ENCODE measurements at places on chromosomes 2 and 18.

DNA sequence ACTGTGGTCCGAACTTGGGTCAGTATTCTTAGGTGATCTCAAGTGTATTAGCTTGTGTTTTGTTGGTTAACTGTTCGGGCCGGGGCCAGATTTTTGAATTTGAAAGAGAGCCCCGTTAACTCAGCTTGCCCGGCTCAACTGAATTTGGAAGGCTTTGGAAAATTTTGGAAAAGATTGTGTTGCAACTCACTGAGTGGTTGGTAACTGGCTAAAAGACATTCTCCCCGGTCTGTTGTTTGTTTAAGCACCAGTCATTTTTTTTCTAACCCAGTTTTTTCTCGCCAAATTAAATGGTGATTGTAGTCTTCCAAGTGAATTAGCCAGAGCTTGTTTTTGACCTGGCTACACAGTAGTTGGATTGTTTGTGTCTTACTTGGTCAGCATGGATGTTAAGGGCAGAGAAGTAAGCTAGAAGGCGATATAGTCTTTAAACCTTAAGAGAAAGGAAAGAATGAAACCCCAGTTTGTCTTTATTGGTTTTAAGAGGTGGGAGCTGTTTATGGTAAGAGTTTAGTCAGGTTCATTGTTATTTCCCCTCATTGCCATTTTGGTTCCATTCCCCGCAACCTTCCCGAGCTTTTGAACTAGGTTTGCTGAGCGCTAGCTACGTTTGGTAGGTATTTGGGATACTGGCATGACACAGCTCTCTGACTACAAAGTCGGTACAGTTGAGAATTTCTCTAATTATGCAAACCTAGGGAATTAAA lies 2.4 kb downstream of the MAP4K4 start:
- DNase-seq: no peak

DNA sequence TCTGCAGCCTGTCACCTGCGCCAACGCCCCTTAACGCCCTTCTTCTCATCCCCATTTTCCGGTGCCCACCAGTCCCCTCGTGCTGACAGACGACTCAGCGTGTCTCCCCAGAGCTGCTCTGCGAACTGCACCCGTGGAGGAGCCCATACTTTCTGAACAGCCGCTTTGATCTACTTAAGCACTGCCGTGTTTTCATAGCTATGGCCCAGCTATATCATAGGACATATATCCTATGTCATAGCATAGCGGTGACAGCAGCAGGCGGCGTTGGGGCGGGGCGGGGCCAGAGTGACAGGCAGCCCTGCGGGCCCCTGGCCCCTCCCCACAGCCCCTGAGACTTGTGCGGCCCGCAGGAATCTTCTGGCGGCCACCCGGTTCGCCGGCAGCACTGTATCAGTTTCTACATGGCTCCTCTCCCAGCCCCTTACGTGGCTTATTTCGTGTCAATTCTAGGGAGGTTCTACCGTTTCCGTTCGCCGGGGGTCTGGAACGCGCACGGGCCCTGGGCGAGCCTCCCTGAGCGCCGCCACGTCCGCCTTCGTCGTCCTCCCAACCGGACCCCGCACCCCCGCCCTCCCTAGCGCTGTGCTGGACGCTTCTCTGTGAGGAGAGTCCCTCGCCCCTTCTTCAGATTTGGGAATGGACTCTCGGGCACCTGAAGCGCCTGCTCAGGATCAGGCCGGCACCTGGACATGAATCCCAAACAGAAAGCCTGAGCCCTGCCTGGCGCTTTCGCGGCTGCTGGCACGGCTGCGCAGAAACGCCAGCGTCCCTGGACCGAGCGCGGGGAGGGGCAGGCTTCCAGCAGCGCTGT lies 35.4 kb downstream of the PTPN18 start:
- peak; percentile 33 for DNase-seq

DNA sequence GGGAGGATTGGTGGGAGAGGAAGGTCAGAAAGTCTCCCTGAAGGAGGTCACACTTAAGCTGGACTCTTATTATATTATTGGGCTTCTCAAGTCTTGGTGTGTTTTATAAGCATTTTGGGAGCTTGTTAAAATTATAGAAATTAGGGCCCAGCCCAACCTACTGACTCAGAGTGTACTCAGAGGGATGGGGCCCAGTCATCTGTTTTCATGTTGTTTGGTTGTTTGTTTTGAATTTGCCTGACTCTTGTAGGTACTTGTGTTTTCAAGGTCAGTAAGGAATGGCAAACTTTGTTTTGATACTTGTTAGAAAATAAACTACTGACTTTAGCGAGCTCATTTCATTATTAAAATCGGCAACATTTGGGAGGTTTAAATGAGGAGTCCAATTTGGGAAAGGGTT lies 152.0 kb downstream of the INSIG2 start:
- DNase-seq: no peak

- no peak for DNase-seq
Measured at GRCh38 chr18:63105636-63106316, 213.8 kb downstream of the BCL2 start.

- DNase-seq: no peak
Measured at GRCh38 chr2:61125123-61125710, 36.8 kb upstream of the C2orf74 start.

DNA sequence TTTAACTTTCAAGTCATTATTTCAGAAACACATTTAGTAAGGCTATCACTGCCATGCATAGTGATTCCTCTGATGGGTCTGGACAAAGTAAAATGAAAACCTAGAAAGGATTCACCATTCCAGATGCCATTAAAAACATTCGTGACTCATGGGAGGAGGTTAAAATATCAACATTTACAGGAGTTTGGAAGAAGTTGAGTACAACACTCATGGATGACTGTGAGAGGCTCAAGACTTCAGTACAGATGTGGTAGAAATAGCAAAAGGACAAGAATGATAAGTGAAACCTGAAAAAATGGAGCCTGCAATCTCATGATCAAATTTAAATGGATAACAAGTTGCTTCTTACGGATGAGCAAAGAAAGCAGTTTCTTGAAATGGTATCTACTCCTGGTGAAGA lies 5.8 kb upstream of the TWSG1 start:
- DNase-seq: no peak

DNA sequence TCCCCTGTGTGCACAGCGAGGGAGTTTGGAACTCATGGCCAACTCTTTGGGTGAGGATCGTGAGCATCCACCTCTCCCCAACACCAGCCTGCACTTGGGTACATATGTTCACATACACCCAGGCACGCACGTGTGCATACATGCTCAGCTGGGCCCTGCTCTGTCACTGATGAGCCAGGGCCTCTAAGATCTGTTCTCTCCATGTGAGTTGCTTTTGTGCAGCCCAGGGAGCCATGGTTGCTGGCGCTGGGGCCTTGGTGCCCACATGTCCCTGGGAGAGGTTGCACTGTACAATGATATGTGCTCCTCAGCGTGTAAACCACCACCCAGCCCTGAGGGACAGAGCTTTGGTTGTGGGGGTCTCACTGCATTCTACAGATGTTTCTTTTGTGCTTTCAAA lies 44.1 kb downstream of the KLHL29 start:
- DNase-seq: no peak

DNA sequence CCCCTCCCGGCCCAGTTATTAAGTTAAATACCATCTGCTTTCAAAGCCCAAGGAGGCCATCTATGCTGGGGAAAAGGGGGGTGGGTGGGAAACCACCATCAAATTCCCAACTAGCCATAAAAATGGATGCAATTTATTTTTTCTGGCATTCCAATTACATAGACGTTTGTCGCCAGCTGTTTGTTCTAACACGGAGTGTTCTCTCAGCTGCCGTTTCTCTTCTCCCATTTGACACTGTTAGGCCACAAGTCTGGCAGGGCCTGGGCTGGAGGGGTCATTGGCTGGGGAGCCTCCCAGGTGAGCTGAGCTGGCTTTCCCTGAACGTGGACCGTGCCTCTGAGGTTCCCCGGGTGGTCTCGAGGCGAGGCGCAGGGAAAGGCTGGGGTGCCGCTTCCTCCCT lies 16.6 kb downstream of the ATOH8 start:
- no peak for DNase-seq

- no peak for DNase-seq
Measured at GRCh38 chr2:69620870-69621269, 22.7 kb downstream of the AAK1 start.

- DNase-seq: no peak
Measured at GRCh38 chr2:160062292-160063005, at the start of gene PLA2R1. Gene PLA2R1, minus strand, starts transcription at chr2:160062615. Its CDS starts 212 bp downstream, at chr2:160062403.

DNA sequence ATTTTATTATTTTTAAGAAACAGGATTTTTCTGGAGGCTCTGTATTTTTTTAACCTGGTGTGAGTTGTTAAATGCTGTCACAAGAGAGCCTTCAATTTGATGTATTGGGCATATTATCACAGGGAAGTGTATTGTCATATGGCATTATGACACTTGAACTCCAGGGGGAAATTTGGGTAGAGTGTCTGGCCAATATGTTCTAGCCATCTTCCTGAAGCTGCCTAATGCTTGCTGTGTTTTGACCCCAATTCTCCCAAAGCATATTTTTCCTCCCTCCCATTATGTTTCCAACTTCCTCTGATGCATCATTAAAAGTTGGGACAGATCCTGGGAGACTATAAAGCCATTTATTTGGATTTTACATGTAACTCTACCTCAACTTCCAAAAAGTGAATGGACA lies 214.1 kb upstream of the SESTD1 start:
- no peak for DNase-seq

GRCh38 chr2:239313776-239314175 lies 87.0 kb downstream of the HDAC4 start:
- DNase-seq: no peak

- DNase-seq: no peak
Measured at GRCh38 chr2:59301466-59302402, 1060.6 kb upstream of the FANCL start.

DNA sequence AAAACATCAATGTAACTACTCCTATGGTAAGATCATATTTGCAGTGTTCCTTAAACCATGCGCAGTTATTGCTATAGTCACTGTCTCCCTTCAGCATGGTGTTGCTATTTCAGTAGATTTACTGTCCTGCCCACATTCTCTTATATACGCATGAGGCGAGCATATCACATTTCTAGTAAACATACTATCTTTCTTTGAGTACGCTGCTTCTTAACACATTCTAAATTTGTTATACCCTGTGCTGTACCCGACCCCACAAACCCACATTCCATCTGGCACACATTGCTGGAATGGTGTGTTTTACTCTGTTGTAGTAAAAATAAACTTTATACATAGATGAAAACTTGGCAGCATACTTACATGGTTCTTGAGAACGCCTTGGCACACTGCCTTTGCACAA lies 163.3 kb downstream of the QPCT start:
- DNase-seq: no peak

DNA sequence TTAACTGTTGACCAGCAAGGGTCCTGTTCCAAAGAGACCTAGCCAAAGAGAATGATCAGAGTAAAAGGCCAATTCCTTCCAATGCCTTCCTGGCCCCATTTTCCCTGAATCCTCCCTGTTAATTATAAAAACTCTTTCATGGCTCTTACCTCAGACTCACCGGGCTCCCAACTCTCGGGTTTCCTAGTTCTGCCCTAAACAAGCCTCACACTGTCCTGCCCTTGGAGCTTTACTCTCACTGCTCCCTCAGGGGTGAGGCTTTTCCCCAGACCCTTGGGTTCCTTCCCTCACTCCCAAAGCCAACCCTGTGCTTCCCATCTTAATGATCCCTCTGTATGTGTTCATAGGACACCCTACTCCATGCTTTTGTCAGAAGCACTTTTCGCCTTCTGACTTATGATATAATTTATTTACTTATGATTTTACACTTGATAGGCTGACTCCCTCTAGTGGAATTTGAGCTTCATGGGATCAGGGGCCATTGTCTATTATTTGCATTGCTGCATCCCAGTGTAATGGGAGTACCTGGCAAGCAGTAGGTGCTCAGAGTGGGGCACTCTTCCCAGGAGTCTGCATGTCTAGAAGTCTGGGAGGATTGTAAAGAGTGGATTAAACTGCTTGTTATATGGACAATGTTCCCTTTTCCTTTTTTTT lies 29.9 kb upstream of the ZNG1B start:
- no peak for DNase-seq

- no peak for DNase-seq
Measured at GRCh38 chr2:180960982-180961381, 19.4 kb upstream of the UBE2E3 start.

GRCh38 chr2:239955087-239955988 lies 69.8 kb downstream of the NDUFA10 start:
- DNase-seq: no peak

GRCh38 chr2:1546023-1546591 lies 132.8 kb downstream of the TPO start:
- DNase-seq: no peak

GRCh38 chr2:18408638-18409037 lies 151.8 kb downstream of the RDH14 start:
- DNase-seq: no peak

- DNase-seq: no peak
Measured at GRCh38 chr2:217407362-217407761, 547.5 kb upstream of the TNP1 start.

DNA sequence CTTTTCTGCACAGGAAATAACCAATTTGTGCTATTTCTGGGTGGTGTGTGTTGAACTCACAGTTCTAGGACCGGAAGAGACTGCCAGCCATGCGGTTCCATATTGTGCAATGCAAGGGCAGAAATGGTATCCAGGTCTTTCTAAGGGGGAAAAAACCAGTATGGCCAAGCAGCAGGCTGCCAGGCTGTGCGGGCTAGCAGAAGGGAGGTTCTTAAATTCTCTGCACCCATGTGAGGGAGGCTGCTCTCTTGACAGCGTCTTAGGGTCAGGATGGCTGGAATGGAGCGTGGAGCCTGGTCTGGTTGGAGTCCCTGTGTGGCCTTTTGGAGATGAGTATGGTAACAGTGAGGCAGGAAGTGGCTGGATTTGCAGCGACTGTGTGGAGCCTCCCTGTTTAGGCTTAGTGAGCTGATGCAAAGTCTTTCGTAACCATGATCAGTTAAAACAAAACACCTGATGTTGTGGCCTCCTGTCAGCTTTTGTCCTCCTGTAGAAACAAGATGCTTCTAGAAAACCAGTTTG lies 52.6 kb downstream of the NCK2 start:
- DNase-seq: no peak

DNA sequence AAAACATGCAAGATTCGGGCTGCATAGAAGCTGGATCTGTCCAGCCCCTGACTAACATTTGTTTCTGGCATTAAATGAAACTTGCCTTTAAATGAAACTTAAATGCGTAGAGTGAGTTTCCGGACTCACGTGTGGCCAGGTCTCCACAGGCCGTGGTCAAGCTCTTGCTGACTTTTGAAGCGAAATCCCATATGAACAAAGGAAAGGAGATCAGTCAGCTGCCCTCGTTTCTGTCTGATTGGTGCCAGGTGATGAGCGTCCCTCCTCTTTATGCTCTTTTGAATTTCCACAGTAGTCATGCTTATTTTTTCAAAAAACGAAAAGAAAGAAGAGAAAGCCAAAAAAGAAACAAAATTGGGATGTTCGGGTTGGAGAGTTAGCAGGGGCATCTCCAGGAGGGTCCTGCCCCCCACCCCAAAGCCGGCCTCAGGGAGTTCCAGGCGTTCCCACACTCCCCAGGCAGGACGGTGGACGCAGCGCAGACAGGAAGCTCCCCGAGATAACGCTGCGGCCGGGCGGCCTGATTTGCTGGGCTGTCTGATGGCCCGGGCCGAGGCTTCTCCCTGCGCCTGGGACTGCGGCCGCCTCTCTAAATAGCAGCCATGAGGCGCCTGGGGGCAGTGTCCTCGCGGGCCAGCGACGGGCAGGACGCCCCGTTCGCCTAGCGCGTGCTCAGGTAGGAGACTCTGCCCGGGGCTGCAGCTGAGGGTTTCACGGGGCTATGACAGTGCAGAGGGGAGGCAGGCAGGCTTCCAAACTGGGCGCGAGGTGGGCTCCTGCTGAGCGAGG lies at the start of gene COLEC11:
Gene COLEC11 (plus strand): TSS at position 620 of the 789 bp plus-strand sequence. CDS start 9,229 bp downstream, outside the sequence.
- no peak for DNase-seq

All from activated T-helper 1 cell treated with anti-CD3 and anti-CD28 coated beads, Interleukin-2, amount 50 U/mL, for 16 hours (primary cell).